ENCODE measurements at places on chromosomes 12 and 14.

DNA sequence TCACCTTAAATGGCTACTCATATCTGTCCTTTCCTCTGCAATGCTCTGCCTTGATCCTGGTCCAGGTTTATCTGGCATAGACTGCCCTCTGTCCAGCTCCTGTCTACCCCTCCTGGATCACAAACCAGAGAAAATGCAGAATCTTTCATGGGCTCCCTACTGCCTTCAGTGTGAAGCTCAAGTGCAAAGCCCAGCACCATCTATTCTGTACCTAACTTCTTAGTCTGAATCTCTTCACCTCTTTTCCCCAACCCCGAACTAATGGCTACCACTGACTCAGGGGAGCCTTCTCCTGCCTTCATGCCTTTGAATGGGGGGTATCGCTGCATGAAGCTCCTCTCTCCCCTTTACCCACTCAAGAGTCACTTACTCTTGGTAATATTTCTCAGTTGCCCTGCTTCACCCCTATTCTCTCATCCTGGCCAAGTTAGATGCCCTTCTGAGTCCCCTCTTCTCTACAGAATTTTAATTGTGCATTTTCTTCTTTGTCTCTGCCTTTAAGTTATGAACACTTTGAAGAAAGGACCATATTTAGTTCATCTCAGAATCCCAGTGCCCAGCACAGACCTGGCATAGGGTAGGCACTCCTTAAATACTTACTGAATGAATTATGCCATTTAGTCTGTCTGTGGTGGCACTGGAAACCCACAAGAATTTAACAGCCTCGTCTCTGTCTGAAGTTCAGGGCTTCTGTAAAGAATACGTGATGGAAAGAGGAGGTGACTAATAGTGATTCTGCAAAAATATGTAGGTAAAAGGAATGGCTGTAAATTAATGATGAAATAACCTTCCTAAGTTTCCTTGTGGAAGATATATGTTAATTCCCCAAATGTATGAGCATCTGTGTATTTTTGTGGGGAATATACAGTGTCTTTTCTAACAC, 191.3 kb upstream of the AMIGO2 start:
- H3K27me3 ChIP-seq: no peaks in the 10 kb centered on the region
- peak; percentile 37 for DNase-seq
- H3K4me1 ChIP-seq: peaks cover 76% of the 10 kb centered on the region
- H3K36me3 ChIP-seq: no peaks in the 10 kb centered on the region
- no peak overlapping the region for H3K4me3 ChIP-seq

DNA sequence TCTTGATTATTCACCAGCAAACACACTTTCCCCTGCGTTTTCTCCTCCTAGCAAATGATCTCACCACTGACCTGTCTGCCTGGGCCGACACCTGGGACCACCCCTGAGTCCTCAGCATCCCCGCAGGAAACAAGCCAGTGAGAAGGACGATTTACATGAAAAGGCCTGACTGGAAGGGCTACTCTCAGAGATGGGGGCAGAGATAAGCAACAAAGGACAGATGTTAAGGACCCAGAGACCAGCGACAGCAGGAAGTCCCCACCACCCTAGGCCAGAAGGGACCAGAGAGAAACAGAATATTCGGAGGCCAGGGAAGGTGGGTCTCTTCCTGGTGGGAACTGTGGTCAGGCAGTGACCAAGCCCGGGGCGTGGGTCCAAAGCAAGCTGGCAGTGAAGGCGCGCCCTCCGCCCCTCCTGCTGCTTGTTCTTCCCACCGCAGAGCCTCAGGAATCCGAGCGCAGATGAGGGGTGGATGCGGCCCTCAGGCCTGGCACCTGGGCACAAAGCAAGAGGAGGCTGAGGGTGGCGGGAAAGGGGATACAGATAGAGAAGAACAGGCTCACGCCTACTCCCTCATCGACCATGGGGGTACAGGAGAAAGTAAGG, 55.8 kb downstream of the STX2 start:
- no peaks in the 10 kb centered on the region for H3K4me1 ChIP-seq
- DNase-seq: no peak
- H3K36me3 ChIP-seq: no peaks in the 10 kb centered on the region
- H3K27me3 ChIP-seq: no peaks in the 10 kb centered on the region

DNA sequence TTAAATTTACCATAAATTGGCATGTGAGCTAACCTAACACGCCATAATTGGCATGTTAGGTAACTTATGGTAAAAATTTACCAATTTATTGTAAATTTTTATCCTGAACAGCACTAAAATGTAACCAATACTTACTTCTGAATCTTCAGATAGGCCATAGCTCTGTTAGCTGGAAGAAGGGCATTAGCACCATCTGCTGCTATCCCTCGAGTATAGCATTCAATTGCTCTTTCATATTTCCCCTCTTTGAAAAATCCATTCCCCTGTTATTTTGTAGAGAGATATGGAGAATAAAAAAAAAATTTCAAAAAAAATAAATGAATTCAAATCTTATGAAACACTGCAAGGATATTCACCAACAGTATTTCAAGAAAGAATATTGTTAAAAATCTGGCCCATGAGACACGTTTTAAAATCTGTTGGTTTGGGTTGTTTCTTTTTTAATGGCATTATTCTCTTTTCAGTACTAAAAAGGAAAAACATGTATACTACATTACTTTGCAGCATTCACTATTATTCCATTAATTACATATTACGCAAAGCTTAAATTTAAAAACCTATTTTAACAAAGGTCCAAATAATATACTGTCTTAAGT, 19.1 kb downstream of the RPAP3 start:
- peak; percentile 29 for DNase-seq
- H3K4me3 ChIP-seq: no peak overlapping the region
- H3K27me3 ChIP-seq: no peaks in the 10 kb centered on the region
- no peaks in the 10 kb centered on the region for H3K4me1 ChIP-seq
- H3K27ac ChIP-seq: no peak overlapping the region

DNA sequence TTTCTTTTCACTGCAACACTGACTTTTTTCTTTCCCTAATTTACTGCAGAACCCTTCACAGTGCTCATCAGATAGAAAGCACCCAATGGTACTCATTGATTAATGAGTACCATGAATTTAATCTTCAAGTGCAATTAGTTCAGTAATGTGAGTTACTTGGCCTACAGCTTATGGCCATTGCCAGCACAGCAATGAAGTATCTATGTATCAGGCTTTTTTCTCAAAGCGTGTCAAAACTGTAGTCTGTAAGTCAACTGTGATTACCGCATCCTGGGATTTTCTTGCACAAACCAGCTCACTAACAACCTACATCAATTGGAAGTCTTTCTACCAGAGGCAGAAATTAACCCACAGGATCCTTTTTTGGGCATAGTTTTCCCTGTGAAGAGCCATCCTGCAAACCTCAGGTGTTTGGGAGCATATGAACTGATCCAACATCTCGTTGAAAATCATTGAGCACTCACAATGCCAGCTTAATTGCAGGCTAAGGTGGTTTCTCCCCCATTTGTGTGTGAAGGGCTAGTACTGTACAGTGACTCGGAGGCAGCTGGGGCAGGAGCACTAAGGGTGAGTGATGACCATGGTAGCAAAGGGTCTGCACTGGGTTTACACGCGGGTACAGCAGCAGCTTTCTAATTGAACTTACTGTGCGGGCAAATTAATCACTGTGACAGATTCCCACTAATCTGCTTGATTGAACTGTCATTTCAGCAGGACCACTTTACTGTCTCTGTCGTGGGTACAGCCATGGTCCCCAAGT, 619.3 kb downstream of the SNAPC1 start:
- no peaks in the 10 kb centered on the region for H3K4me1 ChIP-seq
- DNase-seq: no peak
- no peak overlapping the region for H3K4me3 ChIP-seq

DNA sequence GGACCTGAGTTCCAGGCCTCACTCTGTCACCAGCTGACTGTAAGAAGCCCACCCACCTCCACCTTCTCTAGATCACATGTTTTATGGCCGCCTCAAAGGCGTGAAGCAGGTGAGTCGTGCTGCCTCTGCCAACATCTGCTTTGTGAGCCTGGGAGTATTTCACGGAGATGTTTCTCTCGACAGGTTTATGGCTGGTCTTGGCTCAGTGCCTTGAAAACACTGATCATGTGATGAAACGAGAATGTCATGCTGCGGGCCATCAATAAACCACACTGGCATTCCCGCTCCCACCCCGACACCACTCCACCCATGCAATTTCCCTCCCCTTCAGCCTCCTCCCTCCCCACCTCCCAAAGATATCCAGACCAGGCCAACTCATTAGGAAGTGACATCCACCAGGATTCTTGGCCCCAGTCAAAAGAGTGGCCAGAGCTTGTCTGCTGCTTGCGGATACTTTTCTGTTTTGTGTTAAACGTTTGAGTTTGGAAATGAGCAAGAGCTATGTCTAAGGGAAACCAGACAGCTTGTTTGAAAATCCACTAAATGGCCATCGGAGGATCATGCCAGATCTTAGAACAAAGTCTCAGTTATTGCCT, 53.8 kb upstream of the NTF3 start:
- H3K36me3 ChIP-seq: no peaks in the 10 kb centered on the region
- H3K27ac ChIP-seq: no peak overlapping the region
- no peaks in the 10 kb centered on the region for H3K27me3 ChIP-seq
- no peaks in the 10 kb centered on the region for H3K4me1 ChIP-seq

DNA sequence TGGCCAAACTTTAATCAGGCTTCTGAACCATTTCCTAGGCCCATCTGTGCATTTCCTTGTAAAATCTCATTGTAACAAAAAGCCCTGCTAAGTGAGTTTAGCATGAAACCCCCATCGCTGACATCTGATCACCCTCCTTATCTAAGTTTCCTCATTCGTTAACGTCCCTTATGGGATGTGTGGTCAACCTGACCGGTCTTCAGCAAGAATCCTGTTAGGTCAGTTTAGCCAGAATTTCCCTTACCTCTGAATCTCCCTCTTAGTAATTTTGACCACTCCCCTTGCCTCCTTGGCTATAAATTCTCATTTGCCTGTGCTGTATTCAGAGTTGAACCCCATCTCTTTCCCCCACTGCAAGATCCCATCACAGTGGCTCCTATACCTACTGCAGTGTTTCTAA, 239.3 kb downstream of the RMST start:
- H3K4me1 ChIP-seq: no peaks in the 10 kb centered on the region
- no peak overlapping the region for H3K4me3 ChIP-seq
- no peak overlapping the region for H3K27ac ChIP-seq
- no peaks in the 10 kb centered on the region for H3K36me3 ChIP-seq
- no peak for DNase-seq

GRCh38 chr14:97776890-97777558, 979.8 kb downstream of the VRK1 start:
- H3K36me3 ChIP-seq: no peaks in the 10 kb centered on the region
- H3K4me3 ChIP-seq: no peak overlapping the region
- no peak overlapping the region for H3K27ac ChIP-seq
- no peaks in the 10 kb centered on the region for H3K27me3 ChIP-seq
- peaks cover 14% of the 10 kb centered on the region for H3K4me1 ChIP-seq

- H3K27me3 ChIP-seq: no peaks in the 10 kb centered on the region
- DNase-seq: no peak
- no peak overlapping the region for H3K27ac ChIP-seq
- no peak overlapping the region for H3K4me3 ChIP-seq
Observed at GRCh38 chr12:116515684-116516083, 43.5 kb upstream of the MAP1LC3B2 start.

- no peaks in the 10 kb centered on the region for H3K27me3 ChIP-seq
- no peaks in the 10 kb centered on the region for H3K4me1 ChIP-seq
- H3K4me3 ChIP-seq: no peak overlapping the region
- DNase-seq: no peak
- H3K27ac ChIP-seq: no peak overlapping the region
Observed at GRCh38 chr12:26271889-26272492, 76.6 kb downstream of the SSPN start.

DNA sequence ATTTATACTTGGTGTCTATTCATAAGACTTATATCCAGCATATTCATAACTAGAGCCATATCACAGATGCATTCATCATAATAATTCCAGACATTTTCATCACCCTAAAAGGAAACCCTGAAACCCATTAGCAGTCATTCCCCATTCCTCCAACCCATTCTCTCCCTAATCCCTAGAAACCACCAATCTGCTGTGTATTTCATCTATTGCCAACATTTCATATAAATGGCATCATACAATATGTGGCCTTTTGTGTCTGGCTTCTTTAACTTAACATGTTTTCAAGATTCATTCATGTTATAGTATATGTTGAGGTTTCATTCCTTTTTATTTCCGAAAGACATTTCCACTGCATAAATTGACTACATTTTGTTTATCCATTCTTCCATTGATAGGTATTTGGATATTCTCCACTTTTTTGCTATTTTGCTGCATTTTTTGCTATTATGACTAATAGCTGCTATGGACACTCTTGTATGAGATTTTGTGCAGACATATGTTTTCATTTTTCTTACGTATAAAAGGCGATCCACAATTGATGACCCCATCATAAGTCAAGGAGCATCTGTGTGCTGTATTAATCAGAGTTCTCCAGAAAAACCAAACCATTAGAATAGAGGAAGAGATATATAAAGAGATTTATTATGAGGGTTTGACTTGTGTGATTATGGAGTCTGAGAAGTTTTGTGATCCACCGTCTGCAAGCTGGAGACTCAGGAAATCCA, 5.1 kb upstream of the OAS2 start:
- no peaks in the 10 kb centered on the region for H3K27me3 ChIP-seq
- H3K27ac ChIP-seq: no peak overlapping the region
- peaks cover 18% of the 10 kb centered on the region for H3K36me3 ChIP-seq
- H3K4me1 ChIP-seq: peaks cover 12% of the 10 kb centered on the region
- H3K4me3 ChIP-seq: no peak overlapping the region

- no peak for DNase-seq
- H3K36me3 ChIP-seq: no peaks in the 10 kb centered on the region
- H3K4me3 ChIP-seq: no peak overlapping the region
- no peak overlapping the region for H3K27ac ChIP-seq
Observed at GRCh38 chr14:25340882-25341281, 290.9 kb upstream of the STXBP6 start.

DNA sequence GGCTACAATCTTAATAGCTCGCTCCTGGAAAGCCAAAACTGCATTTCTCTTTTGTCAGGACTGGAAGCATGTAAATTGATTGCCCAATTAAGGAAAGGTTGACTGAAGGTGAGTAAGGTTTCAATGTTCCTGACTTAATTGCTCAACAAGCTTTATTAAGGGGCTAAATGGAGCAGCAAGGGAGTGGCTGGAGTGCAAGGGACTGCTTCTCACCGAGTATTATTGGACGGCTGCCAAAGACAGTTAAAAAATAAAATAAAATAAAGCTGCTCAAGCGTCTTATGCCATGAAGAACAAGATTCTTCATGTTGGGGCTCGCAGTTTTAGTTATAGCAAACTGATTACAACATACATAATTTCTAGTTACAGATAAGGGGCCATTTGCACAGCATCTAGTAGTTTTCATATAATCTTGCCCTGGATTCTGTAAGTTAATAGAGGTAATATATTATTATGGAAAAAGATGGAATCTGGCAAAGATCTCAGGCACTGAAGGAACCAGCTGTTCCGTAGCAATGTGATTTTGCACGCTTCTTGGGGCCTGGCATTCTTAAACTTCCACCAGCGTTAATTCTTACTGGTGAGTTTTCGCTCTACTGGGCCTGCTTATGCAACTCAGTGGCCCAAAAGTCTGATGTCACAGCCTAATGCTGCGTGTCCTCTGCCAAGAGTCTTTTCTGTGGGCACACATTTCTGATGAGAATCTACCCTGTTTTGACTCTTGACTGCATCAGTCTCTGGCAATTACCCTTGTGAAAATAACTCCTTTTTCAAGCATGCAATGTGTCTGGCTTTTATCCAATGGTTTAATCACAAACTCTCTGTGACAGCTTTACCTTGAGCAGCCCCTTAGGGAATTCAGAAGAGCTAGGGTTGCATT, 108.5 kb downstream of the SLC38A1 start:
- no peaks in the 10 kb centered on the region for H3K27me3 ChIP-seq
- no peak overlapping the region for H3K27ac ChIP-seq
- no peaks in the 10 kb centered on the region for H3K4me1 ChIP-seq
- no peaks in the 10 kb centered on the region for H3K36me3 ChIP-seq

- no peaks in the 10 kb centered on the region for H3K4me1 ChIP-seq
- H3K27me3 ChIP-seq: no peaks in the 10 kb centered on the region
- DNase-seq: peak; percentile 50
- H3K27ac ChIP-seq: no peak overlapping the region
Observed at GRCh38 chr12:65740873-65741600, 83.2 kb upstream of the HMGA2 start.

Measured in naive thymus-derived CD4-positive, alpha-beta T cell (primary cell).